ENCODE measurements at places on chromosomes 2 and 18. TPM values are rescaled to one million over a fixed set of nuclear protein-coding genes. Genes with fewer than 3 reads are reported as not detected.

The IL1RL2 gene
- 1.7 TPM for total RNA-seq

- DNase-seq, result no peak
Measured at GRCh38 chr2:24339856-24340262, 20.5 kb downstream of the ITSN2 start.

DNA sequence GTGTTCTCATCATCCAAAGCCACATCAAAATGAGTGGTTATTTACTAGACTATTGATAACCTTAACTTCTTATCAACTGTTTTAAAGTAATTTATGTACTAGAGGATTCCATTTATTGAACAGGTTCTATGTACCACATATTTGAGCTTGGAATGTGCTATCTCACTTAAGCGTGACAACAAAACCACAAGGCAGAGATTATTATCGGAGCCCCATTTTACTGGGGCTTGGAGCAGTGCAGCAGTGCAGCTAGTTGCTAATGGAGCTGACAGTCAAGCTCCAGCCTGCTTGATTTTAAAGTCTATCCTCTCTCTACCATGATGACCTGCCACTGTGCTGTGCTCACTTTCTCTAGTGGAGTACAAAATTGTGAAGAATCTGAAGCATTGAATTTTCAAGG lies 24.6 kb downstream of the GCG start:
- no peak for DNase-seq

GRCh38 chr18:25055076-25055475 lies 296.9 kb downstream of the ZNF521 start:
- no peak for DNase-seq

The UNC80 gene
- 0.12 TPM for total RNA-seq

GRCh38 chr2:171957061-171957460 lies 34.8 kb downstream of the HAT1 start:
- peak; percentile 11 for DNase-seq

DNA sequence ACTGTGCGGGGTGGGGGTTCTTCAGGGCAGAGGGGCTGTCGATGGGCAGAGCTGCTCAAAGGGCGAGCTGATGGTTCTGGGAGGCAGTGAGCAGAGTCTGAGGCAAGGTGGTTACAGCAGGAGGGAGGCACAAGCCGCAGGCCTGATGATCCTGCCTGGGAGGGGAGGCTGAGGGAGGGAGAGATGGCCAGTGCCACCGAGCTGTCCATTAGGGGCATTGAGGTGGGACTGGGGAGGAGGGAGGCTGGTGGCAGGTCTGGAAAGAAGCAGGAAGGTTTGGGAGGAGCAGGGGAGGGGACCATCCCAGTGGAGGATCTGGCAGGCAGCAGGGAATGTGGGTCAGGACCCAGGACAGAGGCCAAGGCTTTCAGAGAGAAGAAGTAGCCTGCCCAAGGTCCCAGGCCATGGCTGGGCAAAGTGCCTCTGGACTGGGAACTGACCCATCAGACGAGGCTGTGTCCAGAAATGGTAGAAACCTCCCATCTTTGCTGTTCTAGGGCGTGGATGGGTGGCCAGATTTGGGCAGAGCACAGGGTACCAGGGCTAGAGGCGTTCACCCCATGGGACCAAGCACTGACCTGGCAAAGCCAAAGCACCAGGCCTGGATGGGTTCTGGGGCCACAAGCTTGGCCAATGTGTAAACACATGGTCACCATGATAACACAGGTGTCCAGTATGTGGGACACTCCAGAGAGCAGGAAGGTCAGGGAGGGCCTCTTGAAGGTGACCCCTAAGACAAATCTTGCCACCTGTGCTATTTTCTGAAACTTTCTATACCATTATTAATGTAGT lies 55.5 kb downstream of the INHBB start:
- DNase-seq, result no peak

DNA sequence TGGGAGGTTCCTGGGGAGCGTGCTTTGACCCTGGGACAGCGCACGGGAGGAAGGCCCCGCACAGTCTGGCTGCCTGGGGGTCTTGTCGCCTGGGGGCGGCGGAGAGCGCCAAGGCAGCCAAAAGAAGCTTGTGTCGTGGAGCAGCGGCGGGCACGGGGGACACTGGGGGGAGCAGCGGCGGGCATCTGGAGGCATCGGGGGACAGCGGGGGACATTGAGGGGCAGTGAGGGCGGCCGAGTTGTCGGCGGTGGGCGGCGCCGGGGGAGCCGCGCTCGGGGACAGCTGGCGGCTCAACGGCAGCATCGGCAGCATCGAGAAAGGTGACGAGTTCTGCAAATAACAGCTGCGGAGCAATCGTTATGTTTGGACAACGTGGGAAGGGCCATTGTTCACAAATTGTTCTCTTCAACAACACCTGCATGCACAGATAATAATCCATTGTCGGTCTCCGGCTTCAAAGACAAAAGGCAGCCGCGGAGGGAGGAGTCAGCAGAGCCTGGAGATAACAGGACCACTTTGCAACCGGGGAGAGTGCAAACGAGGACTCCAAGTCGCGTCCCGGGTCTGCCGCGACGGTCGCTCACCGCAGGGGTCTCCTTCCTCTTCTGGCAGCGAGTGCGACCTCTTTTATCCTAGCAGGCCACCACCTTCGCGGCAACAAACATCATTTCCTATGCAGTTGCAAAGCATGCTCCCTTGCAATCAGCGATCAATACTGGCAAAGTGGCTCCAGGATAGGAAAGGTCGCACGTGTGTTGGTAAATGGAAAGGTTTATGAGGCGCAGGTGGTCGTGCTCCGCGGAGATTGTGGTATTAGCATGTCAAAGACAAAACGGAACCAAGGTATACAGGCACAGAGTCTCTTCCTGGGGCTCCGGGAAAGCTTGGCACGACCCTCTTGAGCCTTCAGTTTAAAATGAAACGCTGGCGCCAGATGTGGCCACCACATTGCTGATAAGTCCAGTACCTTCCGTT lies 132.3 kb upstream of the DLX2 start:
- peak; percentile 73 for DNase-seq

DNA sequence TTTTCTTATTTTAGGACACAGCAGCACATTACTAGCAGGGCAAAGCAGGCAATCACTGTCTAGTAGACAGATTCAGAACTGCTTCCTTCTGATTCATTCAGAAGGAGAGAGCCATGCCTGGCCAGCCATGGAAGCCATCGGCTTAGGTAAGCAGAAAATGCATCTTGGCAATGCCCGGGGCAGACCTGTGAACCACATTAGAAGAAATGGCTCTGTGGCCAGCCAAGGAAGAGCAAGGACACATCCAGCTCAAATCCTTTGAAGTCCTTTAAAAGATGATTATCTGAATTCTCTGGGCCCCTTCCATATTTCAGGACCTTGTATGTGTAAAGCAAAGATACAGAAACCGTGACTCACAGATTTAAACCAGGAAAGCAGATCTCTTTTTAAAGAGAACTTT lies 227.4 kb downstream of the PID1 start:
- DNase-seq, result no peak

The SERPINB3 gene
- total RNA-seq, result not detected

DNA sequence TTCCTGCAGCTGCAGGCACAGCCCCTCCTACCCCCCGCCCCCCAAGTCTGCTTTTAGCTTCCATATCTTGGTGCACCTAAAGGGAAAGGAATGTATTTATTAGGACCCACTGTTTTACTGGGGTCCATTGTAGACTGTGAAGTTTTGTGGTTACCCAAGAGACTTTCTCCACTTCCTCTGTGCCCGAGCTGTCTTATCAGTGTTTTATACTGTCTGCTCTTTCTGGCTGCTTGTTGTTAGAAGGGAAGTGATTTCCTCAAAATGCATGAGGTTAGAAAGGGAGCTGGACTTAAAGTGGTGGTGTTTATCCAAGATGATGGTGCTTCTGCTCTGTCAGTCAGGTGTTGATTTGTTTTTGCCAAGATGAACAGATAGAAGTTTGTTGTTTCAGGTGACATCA lies 85.0 kb downstream of the PTH2R start:
- no peak for DNase-seq

- DNase-seq, result peak; percentile 61
Measured at GRCh38 chr2:8403876-8404275, 278.0 kb upstream of the ID2 start.

DNA sequence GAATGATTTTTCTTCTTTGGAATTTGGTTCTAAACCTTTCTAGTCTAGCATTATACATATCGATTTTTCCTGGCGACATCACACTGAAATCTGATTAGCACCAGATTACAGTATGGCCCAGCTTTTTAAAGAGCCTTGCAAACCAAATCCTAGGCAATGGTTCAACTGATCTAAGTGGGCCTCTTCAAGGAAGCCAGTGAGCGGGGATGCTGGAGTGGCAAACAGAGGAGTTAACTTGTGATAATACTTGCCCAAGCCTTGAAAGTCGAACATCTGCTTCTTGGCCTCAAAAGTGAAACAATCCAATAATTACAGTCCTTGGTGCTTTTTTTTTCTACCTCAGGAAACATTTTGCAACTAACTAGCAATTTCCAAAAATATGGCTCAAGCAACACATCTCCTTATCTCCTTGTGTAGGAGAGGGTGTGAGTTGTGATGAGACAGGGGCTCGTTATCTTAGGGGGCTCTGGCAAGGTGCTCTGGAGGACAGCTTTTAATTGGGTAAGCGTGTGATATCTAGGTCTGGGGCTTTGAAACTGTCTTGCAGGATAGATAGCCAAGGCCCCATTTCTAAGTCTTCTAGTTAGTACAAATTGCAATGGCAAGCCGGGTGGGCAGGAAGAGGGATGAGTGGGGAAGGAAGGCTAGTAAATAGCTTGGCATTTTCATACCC lies 240.2 kb upstream of the CCDC68 start:
- DNase-seq, result no peak

DNA sequence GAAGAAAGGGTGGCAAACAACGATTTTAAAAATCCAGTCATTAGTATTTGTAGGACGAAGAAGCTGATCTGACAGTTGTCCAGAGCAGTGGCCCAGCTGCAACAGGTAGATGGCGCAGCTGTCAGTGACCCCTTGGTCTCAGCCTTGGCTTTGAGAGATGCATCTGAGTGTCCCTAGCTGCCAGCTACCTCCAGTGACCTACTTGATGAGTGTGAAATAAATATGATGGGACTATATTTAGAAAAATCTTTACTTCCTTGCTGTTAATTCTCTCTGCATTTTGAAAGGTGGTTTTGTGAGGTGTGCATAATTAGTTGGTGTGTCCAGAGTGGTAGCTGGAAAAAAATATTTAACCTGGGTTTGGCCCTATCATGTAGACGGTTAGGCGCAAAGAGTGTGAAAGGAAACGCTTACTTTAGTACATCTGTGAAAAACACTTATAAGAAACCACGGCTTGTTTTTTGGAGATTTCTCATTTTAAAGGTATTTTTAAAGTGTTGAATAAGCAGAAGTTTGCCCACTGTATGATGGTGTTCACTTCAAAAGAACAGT lies 963 bp downstream of the INPP1 start:
- no peak for DNase-seq

- DNase-seq, result peak; percentile 41
Measured at GRCh38 chr2:10500601-10501361, 52.7 kb upstream of the ODC1 start.

The NAGK gene
- 105 TPM for total RNA-seq

GRCh38 chr2:195694553-195694952 lies 37.5 kb downstream of the SLC39A10 start:
- no peak for DNase-seq

The SH3RF3 gene
- total RNA-seq, result 1.9 TPM

DNA sequence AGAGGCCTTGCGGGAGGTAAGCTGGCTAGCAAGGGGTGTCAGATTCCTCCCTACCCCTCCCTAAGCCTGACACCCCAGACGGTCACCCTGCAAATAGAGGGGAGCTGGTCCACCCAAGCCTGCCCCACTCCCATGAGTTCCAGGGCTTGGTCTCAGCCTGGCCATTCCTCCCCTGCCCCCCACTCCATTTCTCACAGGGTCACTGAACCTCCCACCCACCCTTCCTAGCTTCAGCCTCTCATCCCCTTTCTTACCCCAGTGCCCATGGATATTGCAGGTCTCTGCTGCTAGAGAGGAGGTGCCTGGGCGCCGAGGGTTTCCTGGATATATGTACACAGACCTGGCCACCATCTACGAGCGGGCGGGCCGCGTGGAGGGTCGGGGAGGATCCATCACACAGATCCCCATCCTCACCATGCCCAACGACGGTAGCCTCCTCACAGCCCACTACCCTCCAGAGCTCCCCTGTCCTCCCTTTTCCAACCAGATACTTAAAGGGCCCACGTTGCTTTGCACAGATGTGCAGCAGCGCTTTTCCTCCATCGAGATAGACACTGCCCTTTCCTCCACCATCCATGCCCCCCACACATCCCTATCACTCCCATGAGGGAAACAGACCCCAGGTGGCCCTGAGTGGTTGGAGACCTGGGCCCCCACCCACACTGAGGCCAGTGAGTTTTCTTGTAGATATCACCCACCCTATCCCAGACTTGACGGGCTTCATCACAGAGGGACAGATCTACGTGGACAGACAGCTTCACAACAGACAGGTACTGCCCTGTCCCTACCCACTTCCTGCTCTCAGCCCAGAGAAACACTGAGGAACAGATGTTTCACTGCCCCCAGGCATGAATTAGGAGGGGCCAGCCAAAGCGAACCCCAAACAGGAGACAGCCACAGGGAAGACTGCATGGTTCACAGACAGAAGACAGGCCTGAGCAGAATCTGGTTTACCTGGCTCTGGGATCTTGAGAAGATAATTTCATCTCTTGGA lies 15.2 kb upstream of the ANKRD53 start:
- DNase-seq, result no peak

The CPO gene
- total RNA-seq, result not detected

DNA sequence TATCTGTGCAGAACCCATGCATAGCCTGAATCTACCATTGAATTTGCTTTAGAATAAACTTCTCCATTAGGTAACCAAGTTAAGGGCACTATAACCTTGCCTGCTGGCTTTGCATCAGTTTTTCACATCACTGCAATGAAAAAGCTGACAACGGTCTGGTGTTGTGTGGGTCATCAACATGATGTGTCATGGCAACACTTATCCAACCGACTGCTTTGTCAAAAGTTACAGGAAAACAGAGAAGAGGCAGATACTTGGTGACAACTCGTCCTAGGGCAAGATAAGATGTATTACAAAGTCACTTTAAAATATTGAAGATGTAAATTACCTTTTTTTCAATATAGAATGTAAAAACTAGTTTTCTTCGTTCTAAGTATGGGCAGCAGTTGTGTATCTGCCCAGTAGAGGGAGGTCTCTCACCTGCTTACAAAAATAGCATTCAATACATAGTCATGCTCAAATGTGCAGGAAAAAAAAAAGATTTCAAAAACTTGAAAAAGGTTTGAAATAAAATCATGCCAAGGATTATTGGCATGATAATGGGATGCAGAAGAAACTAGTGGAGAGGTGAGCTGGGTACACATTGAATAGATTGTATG lies 96.3 kb downstream of the EVA1A start:
- no peak for DNase-seq

GRCh38 chr2:227826563-227826962 lies 12.9 kb downstream of the CCL20 start:
- DNase-seq, result no peak

- no peak for DNase-seq
Measured at GRCh38 chr2:234686088-234686890, 189.4 kb upstream of the ARL4C start.

- no peak for DNase-seq
Measured at GRCh38 chr18:33918571-33918970, 306.1 kb downstream of the NOL4 start.

The COBLL1 gene
- total RNA-seq, result 19.5 TPM

The CNTNAP5 gene
- not detected for total RNA-seq

The EVA1A gene
- total RNA-seq, result 1.3 TPM

GRCh38 chr2:8671802-8672201 lies 10.1 kb upstream of the ID2 start:
- no peak for DNase-seq

Data from mucosa of descending colon (tissue), 3 donors.